ENCODE measurements at places on chromosomes 4 and X.

GRCh38 chrX:86121916-86122315 is 26.3 kb upstream of the DACH2 start:
- DNase-seq = no peak

GRCh38 chr4:41024556-41025491 is 189.5 kb downstream of the APBB2 start:
- DNase-seq = no peak

DNA sequence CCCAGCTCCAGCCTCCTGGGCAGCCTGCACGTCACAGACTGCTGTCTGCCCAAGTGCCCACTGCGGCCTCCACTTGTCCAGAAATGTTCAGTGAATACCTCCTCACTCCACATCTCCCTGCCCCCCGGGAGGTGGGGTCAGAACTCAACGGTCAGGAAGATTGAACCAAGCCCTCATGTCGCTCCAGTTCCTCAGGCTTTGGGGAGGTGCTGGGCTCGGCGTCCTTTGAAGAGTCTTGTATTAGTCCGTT is 82.4 kb upstream of the LRPAP1 start:
- no peak for DNase-seq

DNA sequence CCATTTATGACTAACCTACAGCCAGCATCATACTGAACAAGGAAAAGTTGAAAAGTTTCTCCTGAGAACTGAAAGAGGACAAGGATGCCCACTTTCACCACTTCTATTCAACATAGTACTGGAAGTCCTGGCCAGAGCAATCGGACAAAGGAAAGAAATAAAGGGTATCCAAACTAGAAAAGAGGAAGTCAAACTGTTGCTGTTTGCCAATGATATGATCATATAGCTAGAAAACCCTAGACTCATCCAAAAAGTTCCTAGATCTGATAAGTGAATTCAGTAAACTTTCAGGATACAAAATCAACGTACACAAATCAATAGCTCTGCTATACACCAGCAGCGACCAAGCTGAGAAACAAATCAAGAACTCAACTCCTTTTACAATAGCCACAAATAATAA is 64.5 kb downstream of the CENPC start:
- DNase-seq = no peak

DNA sequence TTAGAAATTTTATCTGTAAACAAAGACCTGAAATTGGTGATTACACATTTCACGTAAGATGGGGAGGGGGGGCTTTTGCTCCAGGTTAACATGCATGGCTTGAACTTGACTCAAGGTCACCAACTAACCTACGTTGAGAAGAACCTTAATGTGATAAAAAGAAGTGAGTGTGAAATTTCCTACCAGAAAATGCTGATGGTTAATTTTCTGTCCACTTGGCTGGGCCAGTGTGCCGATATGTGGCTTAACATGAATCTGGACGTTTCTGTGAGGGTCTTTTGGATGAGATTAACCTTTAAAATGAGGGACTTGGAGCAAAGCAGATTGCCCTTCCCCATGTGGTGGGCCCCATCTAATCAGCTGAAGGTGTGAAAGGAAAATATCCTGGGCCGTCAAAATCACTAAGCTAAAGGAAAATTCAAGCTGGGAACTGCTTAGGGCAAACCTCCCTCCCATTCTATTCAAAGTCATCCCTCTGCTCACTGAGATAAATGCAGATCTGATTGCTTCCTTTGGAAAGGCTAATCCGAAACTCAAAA is 107.3 kb upstream of the ENPP6 start:
- no peak for DNase-seq

- DNase-seq = no peak
Observed at GRCh38 chr4:83356899-83357661, 22.4 kb upstream of the HPSE start.

DNA sequence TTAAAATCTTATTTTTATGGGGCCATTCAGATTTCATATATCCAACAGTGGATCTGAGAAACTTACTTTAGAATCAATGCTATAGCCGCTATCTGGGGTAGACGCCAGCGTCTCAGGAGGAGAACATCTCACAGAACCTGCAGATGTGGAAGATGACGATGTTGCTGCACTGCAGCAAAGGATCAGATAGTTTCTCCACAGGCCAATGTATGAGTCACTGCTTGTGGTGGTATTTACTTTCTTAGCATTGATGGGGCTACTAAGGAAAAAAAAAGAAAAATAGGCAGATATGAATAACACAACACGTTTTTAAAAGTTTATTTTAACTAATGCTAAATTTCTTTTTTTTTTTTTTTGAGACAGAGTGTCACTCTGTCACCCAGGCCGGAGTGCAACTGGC is 85.9 kb downstream of the ZAR1 start:
- DNase-seq = no peak

DNA sequence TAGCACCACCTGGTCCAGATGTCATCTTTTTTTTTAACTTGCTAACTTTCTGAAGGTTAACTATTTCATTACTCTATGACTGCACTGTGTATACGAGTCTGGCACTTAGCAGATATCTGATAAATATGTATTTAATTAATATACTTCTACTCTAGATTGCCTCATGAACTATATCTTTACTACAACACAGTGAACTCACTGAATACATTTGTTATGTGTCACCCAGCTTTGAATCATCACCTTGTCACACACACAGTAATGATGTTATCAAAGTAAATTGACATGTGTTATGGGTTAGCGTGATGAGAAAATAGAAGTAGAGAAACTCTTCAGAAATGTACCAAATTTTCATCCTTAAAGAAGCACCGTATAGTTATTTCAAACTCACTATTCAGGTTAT is 419.3 kb upstream of the ADGRL3 start:
- DNase-seq = no peak

DNA sequence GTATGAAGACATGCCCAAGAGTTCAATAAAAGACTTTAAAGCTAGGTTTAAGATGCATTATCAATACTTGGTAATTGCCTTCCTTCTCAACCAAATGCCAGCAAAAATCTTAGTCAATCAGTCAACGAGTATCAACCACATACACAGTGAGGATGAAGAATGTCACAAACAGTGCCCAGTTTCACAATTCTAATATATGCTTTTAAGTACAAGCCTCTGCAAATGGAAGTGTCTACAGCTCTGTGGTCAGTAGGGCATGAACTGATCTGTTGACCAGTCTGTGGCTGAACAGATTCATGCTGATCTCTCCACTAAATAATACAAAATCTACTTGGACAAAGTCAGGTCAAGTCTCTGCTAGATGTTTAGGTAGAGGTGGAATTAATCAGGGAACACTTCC is 27.9 kb downstream of the PPARGC1A start:
- no peak for DNase-seq

DNA sequence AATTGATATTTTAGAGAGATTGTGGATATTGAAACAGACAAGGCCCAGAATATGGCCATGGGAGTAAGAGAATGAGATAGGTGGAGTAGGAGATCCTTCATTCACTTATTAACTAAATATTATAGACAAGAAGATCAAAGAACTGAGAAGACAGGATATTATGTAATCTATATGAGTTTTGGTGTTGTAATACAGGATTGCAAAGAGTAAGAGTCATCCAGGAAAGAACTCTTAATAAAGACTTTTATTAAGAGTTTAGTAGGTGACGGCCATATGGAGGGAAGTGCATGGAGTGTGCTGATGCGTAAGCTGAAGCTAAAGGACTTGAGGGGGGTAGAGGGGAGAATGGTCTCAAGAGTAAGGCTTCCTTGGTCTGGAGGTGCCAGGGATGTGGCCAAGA is 153.7 kb downstream of the VEGFC start:
- no peak for DNase-seq

DNA sequence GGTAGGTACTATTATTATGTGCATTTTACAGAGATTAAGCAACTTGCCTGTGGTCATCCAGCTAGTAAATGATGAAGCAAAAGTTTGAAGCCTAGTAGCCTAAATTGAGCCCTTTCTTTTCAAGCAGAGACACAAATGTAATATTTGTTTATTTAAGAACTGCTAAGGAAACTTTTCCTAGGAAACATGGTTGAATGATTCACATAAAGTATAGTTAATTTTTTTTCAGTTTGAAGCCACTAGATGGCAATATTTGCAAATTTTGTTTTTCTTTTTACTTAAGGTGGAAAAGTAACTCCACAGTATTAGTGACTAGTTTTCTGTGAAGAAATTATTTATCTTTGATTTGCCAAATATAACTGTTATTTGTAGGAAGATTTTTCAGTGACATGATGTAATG is 52.8 kb upstream of the ANKRD17 start:
- no peak for DNase-seq

DNA sequence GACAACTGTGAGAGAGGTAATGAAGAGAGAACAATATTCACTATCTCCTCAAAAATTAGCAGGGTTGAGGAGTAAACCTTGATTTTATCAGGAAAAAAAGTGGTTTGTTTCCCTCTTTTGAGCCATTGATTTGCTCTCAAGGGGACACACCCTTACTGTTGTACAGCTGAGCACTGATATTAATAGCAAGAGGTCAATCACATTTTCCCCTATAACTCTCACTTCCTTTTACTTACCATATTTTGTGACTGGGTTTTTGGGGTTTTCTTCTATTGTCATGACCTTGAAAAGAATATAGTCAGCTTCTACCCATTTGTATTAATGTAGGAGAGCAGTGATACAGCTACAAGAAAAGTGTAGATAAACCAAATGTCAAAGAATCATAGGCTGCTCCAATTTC is 70.2 kb upstream of the LONRF3 start:
- DNase-seq = no peak

DNA sequence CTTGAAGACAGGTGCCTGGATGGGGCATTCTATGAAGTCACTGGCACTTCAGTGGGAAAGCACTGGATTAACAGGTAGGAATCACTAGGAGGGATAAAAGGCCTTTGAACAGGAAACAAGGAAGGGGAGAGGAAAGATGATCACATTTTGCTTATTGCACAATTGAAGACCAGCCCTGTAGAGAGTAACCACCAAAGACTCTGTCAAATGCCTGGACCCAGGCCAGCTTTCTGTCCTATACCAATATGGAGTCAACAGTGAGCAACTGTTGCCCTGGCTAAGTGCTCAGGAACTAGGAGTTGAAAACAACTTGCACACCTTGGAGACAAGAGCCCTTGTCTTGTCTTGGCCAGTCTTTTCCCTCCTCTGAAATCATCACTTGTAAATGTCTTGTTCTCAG is 14.1 kb upstream of the RTL3 start:
- DNase-seq = no peak

- no peak for DNase-seq
Observed at GRCh38 chr4:55089916-55090315, 35.5 kb downstream of the KDR start.
